ENCODE measurements at places on chromosomes 1 and 21. TPM values are rescaled to one million over a fixed set of nuclear protein-coding genes. Genes with fewer than 3 reads are reported as not detected.

The GABRD gene
- total RNA-seq = 3.4 TPM

The S100A9 gene
- 258 TPM for total RNA-seq

The TMCC2 gene
- total RNA-seq = 27.7 TPM

The NUP210L gene
- 0.06 TPM for total RNA-seq

The BRINP3 gene
- total RNA-seq = 4.3 TPM

The SLC19A1 gene
- 12.0 TPM for total RNA-seq

The DMBX1 gene
- not detected for total RNA-seq

The NTNG1 gene
- total RNA-seq = 14.3 TPM

The PEX11B gene
- total RNA-seq = 27.0 TPM

The LENEP gene
- total RNA-seq = not detected

The PRCC gene
- 33.2 TPM for total RNA-seq

The CCDC30 gene
- 16.0 TPM for total RNA-seq

The TMEM240 gene
- 6.3 TPM for total RNA-seq

The PGLYRP4 gene
- total RNA-seq = not detected

The CTH gene
- total RNA-seq = 8.9 TPM

The NLRP3 gene
- total RNA-seq = 4.0 TPM

The DMRTA2 gene
- total RNA-seq = not detected

The RUNX3 gene
- total RNA-seq = 0.47 TPM

The ESRRG gene
- 57.9 TPM for total RNA-seq

The VASH2 gene
- total RNA-seq = 21.6 TPM

The ZC3H12A gene
- total RNA-seq = 10.4 TPM

All from metanephros (tissue), 2 donors.